Nucleus accumbens (tissue), 56 donors: ENCODE measurements at places on chromosomes 4 and X.

DNA sequence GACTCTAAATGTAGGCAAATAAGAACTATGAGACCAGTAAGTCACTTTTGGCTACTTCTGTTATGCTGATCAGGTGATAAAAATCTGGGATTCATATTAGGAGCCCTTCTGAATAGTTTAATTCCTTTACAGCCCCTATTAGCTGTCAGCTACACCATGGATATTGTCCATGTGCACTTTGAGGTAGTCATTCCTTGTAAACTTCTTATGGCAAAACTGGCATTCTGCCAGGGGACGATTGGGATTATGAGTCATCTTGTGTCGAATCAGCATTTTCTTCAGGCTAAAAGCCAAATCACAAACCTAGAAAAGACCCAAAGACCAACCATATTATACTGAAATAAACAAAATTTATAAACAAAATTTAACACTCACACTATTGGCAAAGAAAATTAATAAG lies 227.6 kb downstream of the PRDM5 start:
- no peak for DNase-seq

DNA sequence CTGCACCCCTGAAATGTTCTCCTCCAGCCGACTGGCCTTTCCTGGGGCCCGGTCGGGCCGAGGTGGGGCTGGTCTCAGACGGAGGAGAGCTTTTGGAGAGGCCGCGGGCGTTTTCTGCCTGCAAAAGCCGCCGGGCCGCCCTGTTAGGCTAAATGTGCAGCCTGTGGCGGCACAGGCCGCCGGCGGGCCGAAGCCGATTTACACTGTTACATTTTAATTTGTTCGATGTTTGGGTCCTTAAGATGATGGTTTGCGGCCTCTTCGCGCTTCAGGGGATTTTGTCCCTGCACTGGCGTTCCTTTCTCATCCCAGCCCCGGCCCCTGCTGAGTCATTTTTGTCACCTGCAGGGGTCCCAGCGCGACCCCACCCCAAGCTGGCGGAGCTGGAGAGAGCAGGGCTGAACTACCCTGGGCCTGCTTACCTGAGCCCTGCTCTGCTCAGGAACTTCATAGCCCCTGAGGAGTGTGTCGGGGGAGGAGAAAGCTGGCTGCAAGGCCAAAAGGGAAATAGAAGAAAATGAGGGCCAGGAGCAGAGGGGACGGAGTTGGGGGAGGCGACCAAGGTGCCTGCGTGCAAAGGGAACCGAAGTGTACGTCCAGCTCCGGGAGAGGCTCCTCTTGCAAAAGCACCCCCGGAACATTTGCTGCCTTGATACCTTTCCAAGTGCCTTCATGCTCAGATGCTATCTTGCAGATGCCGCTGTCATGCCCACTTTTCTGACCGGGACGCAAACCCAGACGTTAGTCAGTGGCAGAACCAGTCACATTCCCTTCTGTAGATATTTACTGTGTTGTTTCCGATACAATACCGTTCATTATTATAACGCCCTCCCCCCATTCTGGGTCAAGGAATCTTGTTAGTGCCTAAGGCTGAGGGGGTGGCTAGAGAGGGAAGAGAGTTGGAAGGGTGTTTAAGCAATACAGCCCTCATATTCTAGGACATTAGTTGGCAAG lies 977 bp upstream of the RBBP7 start:
- DNase-seq: peak; percentile 39

DNA sequence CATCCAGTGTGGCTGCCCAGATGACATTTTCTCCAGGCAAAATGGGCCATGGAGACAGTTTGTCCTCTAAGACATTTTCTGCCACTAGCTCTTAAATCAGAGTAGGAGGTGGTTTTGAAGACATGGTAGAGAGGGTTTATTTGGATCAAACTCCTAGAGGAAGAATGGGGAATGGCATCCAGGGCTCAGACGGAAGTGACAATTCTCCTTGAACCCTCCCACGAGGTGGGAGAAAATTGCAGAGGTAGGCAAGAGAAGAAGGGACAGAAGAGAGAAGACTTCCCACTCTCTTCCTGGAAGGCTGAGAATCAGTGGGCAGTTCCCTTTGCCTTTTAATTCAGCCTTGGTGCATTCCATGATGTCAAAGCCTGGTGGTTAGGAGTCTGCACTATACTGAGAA lies 194.0 kb downstream of the SMIM20 start:
- no peak for DNase-seq

GRCh38 chr4:143358923-143359643 lies 22.4 kb downstream of the GAB1 start:
- no peak for DNase-seq

DNA sequence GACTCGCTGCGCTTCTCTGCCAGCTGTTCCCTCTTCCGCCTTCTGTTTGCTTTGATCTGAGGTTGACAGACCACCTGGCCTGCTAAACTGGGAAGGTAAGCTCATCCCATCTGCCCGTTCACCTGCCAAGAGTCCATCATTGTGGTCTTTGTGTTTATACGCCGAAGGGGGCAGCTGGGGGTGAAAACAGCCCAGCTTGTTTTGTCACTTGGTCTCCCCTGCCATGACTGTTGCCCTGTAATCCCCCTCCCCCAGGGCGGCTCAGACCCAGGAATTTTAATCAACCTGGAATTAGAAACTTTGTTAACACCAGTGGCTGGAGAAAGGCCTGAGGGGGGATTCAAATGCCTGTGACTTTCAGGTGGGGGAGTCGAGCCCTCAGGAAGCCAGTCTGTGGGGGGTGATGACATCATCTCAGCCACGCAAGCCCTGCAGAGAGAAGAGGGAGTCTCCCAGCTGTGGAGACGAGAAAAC lies 333.3 kb downstream of the BCOR start:
- DNase-seq: no peak

DNA sequence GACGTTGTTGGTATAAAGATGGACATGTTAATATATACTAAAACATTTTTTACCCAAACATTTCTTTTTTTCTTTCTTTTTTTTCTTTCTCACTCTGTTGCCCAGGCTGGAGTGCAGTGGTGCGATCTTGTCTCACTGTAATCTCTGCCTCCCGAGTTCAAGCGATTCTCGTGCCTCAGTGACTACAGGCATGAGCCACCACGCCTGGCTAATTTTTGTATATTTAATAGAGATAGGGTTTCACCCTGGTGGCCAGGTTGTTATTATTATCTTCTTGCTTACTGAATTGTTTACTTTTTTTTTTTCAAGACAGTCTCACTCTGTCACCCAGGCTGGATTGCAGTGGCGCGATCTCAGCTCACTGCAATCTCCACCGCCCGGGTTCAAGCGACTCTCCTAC lies 68.8 kb downstream of the HOPX start:
- no peak for DNase-seq

GRCh38 chrX:91039777-91040176 lies 394.9 kb upstream of the PABPC5 start:
- DNase-seq: no peak

- no peak for DNase-seq
These were observed 18.4 kb upstream of the OGT start for GRCh38 chrX:71514367-71515037.

- DNase-seq: no peak
These were observed 139.7 kb upstream of the MAMLD1 start for GRCh38 chrX:150223176-150224015.

GRCh38 chrX:123193101-123193500 lies 9.0 kb downstream of the GRIA3 start:
- no peak for DNase-seq

- no peak for DNase-seq
These were observed 1517.6 kb downstream of the STIM2 start for GRCh38 chr4:28378109-28378830.

DNA sequence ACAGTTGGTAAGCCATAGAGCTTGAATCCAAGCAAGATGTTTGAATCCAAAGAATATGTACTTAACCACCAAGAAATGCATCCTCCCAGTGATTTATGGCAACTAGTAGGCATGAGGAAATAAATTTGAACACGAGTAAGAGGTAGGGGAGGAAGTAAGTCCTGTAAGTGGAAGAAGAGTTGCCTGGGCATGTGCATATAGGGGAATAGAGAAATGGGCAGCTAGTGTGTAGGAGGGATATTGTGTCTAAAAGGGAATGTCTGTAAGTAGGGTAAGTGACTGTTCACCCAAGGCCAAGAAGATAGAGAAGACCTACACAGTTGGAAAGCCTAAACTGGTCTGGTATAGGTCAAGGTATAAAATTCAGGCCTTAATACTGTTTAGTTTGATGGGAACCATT lies 4.6 kb downstream of the SH3BGRL start:
- DNase-seq: no peak

- DNase-seq: no peak
These were observed 3.3 kb downstream of the TMEM47 start for GRCh38 chrX:34653811-34654210.

DNA sequence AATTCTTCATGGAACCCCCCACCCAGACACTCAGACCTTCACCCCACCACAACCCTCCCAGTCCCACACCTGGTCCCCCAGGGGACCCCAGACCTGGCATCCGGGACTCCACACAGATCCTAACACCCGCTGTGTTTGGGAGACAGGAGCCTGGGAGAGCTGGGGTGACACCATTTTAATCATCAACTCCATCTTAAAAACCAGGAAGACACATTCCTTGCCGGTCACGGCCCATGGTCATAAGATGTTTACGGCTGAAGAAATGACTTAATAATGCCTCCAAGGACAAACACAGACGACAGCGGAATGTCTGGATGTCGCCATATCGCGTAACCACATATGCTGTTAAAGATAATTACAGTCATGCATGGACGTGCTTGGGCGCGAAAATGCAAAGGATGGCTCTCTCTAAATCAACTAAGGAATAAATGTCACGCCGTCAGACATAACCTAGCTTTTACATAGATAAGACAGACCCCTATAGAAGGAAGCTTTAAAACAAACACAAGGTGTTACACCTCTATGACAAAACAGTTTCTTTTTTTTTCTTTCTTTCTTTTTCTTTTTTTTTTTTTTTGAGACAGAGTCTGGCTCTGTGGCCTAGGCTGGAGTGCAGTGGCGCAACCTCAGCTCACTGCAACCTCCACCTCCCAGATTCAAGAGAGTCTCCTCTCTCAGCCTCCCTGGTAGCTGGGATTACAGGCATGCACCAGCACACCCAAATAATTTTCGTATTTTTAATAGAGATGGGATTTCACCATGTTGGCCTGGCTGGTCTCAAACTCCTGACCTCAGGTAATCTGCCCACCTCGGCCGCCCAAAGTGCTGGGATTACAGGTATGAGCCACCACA lies 2.1 kb upstream of the DHRSX start:
- DNase-seq: no peak

- DNase-seq: no peak
These were observed 19.1 kb downstream of the GALNT7 start for GRCh38 chr4:173187732-173188131.

DNA sequence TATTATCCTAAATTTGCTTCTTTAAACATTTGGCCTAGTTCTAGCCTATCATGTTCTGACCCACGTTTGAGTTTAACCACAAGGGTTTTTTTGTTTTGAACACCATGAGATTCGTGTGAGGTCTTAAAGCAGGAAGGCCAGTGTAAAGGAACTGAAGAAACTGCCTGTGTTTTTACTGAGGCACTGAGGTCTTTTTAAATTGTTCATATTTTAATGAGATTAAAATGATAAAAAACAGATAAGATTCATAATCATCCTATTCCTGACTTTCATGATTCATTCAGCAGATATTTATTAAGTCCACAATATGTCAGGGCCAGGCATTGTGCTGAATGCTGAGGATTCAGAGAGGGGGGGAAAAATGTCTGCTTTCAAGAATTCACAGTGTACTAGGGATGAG lies 3.2 kb downstream of the RPS6KA3 start:
- no peak for DNase-seq

- DNase-seq: no peak
These were observed 12.9 kb downstream of the STIM2 start for GRCh38 chr4:26873391-26874026.

- no peak for DNase-seq
These were observed 74.3 kb downstream of the DCHS2 start for GRCh38 chr4:154417373-154417673.

DNA sequence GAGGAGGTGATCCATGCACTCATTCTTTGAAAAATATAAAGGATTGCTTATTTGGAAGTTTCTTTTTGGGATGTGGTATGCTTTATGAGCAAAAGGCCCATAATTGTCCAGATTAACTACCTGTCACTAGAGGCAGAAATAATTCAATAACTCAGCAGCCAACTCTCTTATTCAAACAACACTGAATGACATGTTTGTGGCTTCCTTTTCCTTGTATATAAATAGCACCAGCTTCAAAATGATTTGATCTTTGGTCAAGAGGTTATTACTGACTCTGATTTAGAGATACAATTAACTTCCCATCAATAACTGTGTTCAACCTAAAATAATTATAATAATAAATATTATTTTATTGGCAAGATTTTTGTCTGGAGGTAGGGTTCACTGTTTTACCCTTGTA lies 232.3 kb downstream of the AFF2 start:
- no peak for DNase-seq
